ENCODE measurements at places on chromosomes 6 and 20.

- DNase-seq = no peak
These were observed 228.2 kb downstream of the RFPL4B start for GRCh38 chr6:112575309-112575834.

GRCh38 chr20:40189621-40190020 lies 499.4 kb downstream of the MAFB start:
- DNase-seq = no peak

GRCh38 chr20:15992564-15992963 lies 580.7 kb downstream of the KIF16B start:
- DNase-seq = no peak

DNA sequence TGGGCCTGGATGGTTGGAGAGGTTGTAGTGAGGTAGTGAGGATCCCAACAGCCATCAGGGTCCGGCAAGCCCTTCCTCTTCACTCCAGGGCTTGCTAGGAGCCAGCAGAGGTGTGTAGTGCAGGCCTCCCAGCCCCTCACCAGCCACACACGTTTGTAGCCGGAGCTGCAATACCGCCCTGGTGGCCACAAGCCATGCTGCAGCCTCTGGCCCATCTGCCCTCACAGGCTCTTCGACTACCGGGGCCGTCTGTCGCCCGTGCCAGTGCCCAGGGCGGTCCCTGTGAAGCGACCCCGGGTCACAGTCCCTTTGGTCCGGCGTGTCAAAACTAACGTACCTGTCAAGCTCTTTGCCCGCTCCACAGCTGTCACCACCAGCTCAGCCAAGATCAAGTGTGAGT lies 36.4 kb downstream of the EIF2S2 start:
- no peak for DNase-seq

- DNase-seq = peak; percentile 56
These were observed 57.3 kb downstream of the LINC00237 start for GRCh38 chr20:21048841-21049273.

GRCh38 chr20:43838703-43839060 lies 76.0 kb upstream of the TOX2 start:
- no peak for DNase-seq

- DNase-seq = no peak
These were observed 428.3 kb upstream of the ARID1B start for GRCh38 chr6:156348849-156349248.

DNA sequence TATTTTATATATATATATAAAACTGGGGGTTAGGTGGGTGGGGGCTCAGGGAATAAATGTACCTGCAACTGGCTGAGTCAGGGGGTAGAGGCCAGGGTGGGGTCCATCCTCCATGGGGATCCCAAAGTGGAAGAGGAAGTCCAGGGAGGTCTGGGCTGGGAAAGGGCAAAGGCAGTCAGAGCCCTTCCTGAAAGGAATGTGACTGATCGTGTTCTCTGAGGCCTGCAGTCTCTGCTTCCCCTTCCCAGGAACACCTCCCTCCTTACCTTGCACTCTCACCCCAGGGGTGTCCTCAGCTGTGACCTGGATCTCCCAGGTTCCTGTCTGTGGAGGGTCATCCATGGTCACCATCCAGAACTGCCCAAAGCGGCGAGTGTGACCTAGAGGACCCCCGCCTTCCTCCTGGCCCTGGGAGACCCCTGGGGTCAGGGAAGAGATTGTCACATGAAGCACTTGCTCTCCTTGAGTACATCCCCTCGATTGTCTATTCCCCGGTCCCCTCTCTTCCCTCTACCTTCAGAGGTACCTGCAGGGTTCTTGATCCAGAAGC lies 4.7 kb downstream of the SAPCD1 start:
- no peak for DNase-seq

GRCh38 chr6:119311514-119312142 lies 37.9 kb downstream of the MAN1A1 start:
- DNase-seq = no peak

DNA sequence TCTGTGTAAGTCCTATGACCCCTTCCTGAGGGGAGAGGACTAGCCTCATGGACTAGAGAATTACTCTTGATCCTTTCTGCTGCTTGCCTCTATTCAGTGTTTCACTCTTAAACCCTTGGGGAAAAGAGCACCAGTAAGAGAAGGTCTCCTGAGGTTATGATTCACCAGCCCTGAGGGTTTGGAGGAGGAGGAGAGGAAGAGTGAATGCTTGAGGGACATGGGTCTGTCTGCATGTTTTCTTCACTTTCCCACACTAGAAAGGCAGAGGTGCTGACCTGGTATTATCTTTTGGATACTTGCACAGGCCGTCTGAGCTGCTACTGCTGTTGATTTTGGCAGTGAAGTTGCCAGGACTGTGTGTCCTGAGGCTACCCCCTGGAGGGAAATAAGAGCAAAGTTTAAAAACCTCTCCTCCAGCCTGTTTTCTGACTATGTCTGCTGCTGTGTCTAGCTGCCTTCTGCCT lies 78.3 kb downstream of the CD109 start:
- DNase-seq = no peak

GRCh38 chr6:168967281-168967925 lies 286.2 kb downstream of the THBS2 start:
- no peak for DNase-seq

- DNase-seq = no peak
These were observed 209.0 kb downstream of the SYNE1 start for GRCh38 chr6:152428126-152428525.

GRCh38 chr20:37575884-37576283 lies 48.2 kb upstream of the BLCAP start:
- no peak for DNase-seq
